Activated B cell treated with CpG ODN at 0.5 μM for 24 hours (primary cell): ENCODE measurements at places on chromosomes 16 and 17. TPM values are rescaled to one million over a fixed set of nuclear protein-coding genes. Genes with fewer than 3 reads are reported as not detected.

The C16orf54 gene
- total RNA-seq: 20.4 and 22.5 TPM in 2 replicates

The CSHL1 gene
- total RNA-seq: not detected in 2 replicates

The FOXC2 gene
- total RNA-seq: not detected in 2 replicates

The OR3A3 gene
- not detected in 2 replicates for total RNA-seq

The HS3ST3A1 gene
- total RNA-seq: not detected in 2 replicates

The UTP18 gene
- total RNA-seq: 37.0 and 39.1 TPM in 2 replicates

The YBX2 gene
- 0.16 TPM in 1 of 2 replicates, not detected in the other for total RNA-seq

The TSEN54 gene
- 21.0 and 24.9 TPM in 2 replicates for total RNA-seq
